Globus pallidus (tissue), 1 donor: ENCODE measurements at places on chromosomes 5 and 9.

- no peak for DNase-seq
These were observed 44.0 kb upstream of the IER5L start for GRCh38 chr9:129221979-129222635.

DNA sequence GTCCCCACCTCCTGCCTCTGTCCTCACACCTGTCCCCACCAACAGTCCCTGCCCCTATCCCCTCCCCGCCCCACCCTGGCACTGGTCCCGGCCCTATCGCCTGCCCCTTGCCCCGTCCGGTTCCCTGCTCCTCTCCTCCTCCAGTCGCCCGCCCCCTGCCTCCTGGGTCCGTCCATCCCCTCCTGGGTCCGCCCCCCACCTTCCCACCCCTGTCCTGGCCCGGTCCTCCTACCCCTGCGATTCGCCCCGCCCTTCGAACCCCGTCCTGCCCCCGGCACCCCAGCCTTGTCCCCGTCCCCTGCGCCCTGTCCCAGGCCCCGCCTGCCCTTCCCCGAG lies 372 bp downstream of the EDF1 start:
- DNase-seq, result no peak

DNA sequence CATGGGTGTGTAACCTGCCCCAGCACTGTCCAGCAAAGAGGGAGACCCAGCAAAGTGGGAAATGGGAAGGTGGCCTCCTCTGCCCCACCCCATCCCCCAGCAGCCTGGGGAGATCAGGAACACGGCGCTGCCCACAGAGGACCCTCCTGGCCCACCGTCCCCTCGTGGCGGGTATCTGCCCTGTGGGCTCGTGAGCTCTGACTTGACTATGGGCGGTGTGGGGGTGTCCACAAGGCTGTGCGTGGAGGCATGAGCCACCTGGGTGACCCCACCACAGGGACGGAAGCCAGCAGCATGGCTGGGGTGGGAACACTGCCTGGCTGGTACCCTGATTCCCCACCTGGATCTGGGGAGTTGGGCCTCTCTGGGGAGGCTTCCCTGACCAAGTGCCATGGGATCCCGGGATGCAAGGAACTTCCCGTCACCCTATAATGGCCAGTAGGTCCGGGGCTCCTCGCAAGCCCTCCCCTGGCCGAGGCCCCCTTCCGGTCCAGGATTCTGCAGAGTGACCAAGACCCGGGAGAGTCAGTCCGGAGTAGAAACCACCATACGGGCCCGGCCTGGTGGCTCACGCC lies 29.3 kb upstream of the SLC6A19 start:
- no peak for DNase-seq

- no peak for DNase-seq
These were observed 182.5 kb upstream of the RAD23B start for GRCh38 chr9:107100591-107100990.

- DNase-seq, result no peak
These were observed 305.0 kb downstream of the RASEF start for GRCh38 chr9:82757924-82758323.

DNA sequence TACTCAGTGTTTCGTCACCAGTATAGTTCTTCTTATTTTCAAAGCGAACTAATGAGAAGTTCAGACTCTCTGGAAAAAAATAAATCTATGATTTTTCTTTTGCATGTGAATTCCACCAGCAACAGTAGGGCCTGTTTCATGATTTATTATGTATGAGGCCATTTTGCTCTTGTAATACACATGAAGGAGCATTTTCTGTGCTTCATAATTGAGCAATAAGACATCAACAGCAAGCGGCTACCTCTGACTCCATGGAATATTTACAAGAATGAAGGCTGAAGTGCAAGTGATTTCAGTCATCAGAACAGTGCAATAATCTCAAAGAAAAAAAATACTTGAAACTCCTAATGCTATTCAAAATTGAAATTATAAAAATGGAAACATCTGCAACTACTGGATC lies 282.9 kb upstream of the EDIL3 start:
- no peak for DNase-seq
